ENCODE measurements at places on chromosomes 4 and X.

DNA sequence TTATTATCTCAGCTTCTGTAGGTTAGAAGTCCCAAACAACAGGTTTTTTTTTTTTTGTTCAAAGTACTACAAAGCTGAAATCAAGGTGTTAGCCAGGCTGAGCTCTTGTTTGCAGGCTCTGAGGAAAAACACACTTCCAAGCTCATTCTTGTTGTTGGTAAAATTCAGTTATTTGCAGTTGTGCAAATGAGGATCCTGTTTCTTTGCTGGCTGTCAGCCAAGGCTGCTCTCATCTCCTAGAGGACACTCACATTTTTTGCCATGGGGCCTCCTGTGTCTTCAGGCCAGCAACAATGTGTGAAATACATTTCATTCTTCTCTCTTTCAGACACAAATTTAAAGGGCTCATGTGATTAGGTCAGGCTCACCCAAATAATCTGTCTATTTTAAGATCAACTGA lies 60.3 kb upstream of the HSD17B10 start:
- DNase-seq, result no peak

- no peak for DNase-seq
Measured at GRCh38 chrX:123172869-123173268, 11.2 kb upstream of the GRIA3 start.

DNA sequence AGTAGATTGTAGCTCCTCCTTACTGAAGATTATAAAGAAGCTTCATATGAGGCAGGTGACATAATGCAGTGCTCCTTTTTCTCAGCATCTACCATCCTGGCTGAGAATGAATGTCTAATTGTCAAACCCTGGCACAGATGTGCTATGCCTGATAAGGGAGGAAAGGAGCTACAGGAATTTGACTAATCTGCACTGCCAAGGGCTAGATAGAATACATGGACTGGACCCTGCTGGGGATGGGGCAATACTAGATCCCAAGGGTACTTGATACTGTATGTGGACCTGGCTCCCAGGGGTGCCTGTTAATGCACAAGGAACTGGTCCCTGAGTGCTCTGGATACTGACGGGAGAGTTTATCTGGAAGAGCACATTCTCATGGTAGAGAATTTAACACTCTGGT lies 362.2 kb upstream of the EMCN start:
- no peak for DNase-seq

DNA sequence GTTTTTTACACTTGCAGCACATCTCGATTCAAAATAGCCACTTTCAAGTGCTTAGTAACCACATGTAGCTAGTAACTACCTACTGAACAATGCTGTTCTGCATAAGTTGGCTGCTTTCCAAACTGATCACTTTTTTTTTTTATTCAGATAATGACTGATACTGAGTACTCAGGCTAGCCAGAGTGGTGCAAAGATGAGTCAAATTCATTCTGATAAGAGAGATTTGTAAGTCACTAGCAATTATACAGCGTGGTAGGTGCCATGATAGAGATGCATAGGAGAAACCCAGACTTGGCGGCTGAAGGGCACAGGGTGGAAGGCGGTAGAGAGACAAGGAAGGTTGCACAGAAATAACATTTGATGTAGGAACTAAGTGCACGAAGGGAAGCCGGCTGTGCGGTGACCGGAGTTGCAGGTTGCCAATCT lies 357 bp upstream of the IGBP1 start:
- DNase-seq, result no peak

- DNase-seq, result peak; percentile 6
Measured at GRCh38 chrX:906586-906985, 276.0 kb downstream of the SHOX start.

- no peak for DNase-seq
Measured at GRCh38 chr4:54118850-54119589, 19.1 kb downstream of the GSX2 start.

GRCh38 chr4:98557194-98557892 lies 101.1 kb downstream of the TSPAN5 start:
- no peak for DNase-seq

DNA sequence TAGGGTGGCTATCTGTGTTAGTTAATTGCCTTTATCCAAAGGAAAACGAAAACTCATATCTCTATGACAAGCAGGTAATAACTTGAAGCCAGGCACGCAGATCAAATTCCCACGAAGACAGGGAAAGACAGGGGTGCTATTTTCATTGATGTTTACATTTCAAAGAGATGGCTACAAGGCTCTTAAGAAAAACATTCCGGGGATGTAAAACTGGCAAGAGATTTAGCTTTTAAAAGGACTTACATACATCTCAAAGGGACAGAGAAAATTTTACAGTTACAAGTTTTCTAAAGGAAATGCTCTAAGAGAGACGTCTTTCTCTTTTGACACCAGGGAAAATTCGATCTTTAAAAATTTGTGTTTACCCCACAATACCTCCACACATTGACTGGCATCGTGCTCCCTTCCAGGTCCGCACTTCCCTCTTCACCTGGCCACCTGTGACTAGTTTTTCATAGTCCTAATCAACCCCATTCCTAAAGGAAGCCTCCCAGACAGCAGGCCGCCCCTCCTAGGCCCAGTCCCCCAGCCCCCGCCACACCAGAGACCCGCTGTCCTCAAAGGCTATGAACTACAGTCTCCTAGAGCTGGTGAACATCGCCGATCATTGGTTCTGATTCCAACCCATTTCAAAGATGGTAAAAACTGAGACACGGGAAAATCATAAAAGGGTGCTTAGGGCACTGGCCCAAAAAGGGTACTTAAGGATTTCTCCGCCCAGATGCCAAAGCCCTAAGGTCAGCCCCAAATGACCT lies 649 bp upstream of the ARAF start:
- DNase-seq, result no peak

GRCh38 chr4:6695660-6696610 lies 2.3 kb downstream of the S100P start:
- DNase-seq, result no peak

GRCh38 chrX:6505960-6506359 lies 29.0 kb downstream of the VCX3A start:
- DNase-seq, result no peak

- no peak for DNase-seq
Measured at GRCh38 chrX:153513265-153513664, 4.2 kb upstream of the ATP2B3 start.

DNA sequence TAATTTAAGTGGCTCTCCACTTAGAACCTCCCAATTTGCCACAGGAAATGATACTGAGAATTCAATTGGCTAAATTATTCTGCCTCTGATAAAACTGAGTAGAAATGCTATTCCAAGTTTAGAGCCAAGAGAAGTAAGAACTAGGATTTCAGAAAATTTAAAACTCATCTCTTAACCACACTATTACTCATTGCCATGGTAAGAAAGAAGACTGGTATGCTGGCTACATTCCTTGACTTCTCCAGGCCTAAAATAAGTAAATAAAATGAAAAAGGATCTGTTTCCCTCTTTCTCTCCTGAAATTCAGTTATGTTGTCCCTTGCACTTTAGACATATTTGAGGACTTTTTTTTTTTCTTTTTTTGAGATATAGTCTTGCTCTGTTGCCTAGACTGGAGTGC lies 23.3 kb downstream of the ZNF280C start:
- DNase-seq, result no peak

DNA sequence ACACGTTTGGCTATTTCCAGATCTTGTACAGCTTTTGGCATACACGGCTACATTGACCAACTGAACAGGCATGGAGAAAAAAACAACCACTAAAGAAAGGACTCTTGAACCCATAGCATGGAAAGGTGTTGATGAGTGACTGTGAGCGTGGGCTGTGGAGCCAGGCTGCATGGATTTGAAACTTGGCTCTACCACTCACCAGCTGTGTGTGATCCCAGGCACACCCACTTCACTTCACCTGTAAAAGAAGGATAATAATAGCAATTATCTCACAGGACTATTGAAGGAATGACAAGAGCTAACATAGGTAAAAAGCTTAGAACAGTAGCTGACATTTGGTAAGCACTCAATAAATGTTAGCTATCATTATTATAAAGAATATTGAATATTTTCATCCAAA lies 301.7 kb upstream of the CPEB2 start:
- no peak for DNase-seq

GRCh38 chr4:156901871-156902270 lies 69.7 kb downstream of the PDGFC start:
- no peak for DNase-seq

DNA sequence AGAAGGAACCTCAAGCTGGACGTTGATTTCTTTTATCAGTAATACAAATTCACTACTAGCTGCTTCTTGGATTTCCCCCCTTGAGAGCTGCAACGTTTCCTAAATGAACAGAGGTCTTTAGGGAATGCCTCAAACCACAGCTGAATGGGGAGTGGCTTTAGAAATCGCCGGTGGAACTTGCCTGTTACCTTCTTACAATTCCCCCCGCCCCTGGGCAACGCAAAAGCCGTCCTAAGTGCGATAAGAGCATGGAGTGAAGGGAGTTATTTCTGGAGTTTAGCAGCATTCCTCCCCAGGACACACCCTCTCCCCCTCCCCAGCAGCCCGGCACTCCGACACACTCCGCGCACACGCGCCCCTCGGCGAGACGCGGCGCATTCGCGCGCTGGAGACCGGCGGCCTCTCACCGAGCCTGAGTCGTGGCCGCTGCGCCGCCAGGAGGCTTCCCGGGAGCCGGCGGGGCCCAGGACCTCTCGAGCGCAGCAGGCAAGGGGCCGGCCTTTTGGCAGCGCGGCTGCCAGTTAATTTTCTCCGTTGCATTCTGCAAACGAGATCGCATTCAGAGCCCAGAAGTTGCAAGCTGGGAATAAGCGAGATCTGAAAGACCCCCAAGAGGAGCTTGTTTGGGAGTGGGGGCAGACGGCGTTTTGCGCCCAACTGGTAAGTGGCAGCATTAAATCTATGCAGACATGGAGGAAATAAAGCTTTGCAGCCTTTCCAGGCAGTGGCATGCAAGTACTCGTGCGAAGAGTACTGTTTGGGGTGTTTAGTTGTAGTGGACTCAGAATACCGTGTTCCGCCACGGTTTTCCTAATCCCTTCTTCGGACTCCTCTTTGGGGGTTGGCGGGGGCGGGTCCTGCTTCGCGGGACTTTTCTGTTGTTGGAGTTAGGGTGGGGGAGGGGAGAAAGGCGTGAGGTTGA lies 134.7 kb downstream of the PALLD start:
- peak; percentile 87 for DNase-seq

GRCh38 chr4:159723341-159724048 lies 620.6 kb downstream of the RAPGEF2 start:
- no peak for DNase-seq

GRCh38 chr4:67659065-67659464 lies 41.9 kb downstream of the UBA6 start:
- no peak for DNase-seq

GRCh38 chrX:147894366-147894963 lies 17.3 kb upstream of the FMR1 start:
- DNase-seq, result peak; percentile 42

DNA sequence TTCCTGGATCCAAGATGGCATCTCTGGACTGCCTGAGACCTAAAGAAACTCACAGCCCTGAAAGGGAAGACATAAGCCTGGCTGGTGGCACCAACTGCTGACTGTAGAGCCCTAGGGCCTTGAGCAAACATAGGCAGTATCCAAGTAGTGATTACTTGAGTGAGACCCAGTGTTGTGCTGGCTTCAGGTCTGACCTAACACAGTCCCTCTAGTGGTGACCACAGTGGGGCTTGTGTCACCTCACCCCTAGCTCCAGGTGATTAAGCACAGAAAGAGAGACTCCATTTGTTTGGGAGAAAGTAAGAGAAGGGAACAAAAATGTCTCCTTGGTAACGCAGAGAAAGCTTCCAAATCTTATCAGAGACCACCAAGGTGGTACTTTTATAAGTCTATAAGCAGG lies 496.3 kb upstream of the HTR2C start:
- no peak for DNase-seq
